CD8-positive, alpha-beta memory T cell (primary cell): ENCODE measurements at places on chromosomes 13 and 19. TPM values are rescaled to one million over a fixed set of nuclear protein-coding genes. Genes with fewer than 3 reads are reported as not detected.
A peak's percentile ranks its signal among the peaks of the same experiment; 100 is the strongest.

The ATP11A gene
- total RNA-seq = 34.0 TPM

DNA sequence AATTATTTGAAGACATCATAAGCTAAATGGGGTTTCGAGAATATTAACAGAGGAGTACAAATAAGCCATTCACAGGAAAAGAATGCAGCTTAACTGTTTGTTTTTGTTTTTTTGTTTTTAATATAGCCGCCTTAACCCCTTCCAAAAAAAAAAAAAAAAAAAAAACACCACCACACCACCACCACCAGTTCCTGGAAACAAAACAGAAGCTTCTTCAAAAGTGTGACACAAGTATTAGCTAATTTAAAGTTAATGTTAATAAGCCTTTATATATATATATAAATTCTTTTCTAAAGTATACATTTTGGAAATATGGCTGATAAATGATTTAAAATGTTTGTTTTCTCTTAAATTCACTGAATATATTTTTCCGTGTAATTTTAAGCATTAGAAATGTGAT is 1.4 kb downstream of the RAP2A start:
- peak overlapping the region; percentile 45 for H3K4me3 ChIP-seq
- no peaks in the 10 kb centered on the region for H3K27me3 ChIP-seq
- H3K36me3 ChIP-seq = no peaks in the 10 kb centered on the region
- peak overlapping the region; percentile 9 for H3K27ac ChIP-seq
- H3K4me1 ChIP-seq = peaks cover 21% of the 10 kb centered on the region
- no peak for DNase-seq

- DNase-seq = peak; percentile 12
- no peaks in the 10 kb centered on the region for H3K27me3 ChIP-seq
- no peaks in the 10 kb centered on the region for H3K36me3 ChIP-seq
- peaks cover 34% of the 10 kb centered on the region for H3K4me1 ChIP-seq
Measured at GRCh38 chr19:1942934-1943555, 2.1 kb downstream of the CSNK1G2 start.

DNA sequence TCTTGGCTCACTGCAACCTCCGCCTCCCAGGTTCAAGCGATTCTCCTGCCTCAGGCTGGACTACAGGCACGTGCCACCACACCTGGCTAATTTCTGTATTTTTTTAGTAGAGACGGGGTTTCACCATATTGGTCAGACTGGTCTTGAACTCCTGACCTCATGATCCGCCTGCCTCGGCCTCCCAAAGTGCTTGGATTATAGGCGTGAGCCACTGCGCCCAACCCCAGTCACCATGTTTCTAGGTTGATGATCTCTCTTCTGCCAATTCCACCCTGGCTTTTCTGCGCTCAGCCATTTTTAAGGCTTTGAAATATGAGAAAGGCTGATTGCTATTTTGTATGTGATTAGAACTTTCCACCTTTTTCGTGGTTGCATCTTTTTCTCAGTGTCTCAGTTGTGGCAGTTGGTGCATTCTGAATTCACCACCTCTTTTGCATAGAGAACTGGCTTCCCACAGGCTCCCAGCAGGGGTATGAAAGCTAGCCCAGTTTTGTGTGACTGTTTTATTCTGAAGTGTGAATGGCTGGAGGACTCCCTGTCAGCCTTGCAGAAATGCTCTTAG is 15.5 kb downstream of the CEACAM1 start:
- no peak overlapping the region for H3K4me3 ChIP-seq
- no peak overlapping the region for H3K27ac ChIP-seq

DNA sequence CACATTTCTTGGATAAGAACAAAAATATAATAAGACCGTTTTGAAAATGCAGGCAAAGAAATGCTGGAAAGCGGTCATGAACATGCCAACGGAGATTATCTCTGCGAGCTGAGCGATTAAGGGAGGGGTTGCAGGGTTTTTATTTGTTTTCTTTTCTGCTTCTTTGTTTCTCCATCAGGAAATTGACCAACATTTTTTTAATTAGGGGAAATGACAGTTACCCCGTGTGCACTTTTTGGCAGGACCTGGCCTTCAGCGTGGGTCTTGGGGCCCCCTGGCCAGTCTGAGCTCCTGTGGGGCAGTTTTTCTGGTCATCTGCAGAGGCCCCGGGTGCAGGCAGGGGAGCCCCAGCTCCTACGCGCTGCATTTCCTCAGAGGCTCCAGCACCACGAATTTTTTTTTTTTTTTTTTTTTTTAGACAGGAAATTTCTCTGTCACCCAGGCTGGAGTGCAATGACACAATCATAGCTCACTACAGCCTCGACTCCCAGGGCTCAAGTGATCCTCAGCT is 31.3 kb upstream of the HOMER3 start:
- no peak overlapping the region for H3K4me3 ChIP-seq
- H3K27ac ChIP-seq = no peak overlapping the region
- no peak for DNase-seq
- H3K27me3 ChIP-seq = no peaks in the 10 kb centered on the region
- no peaks in the 10 kb centered on the region for H3K4me1 ChIP-seq

- H3K4me1 ChIP-seq = peaks cover 7% of the 10 kb centered on the region
- H3K36me3 ChIP-seq = no peaks in the 10 kb centered on the region
- H3K27ac ChIP-seq = no peak overlapping the region
- no peak overlapping the region for H3K4me3 ChIP-seq
Measured at GRCh38 chr19:33434886-33435705, 61.6 kb downstream of the CEBPG start.
